ENCODE measurements at places on chromosomes 4 and X. TPM values are rescaled to one million over a fixed set of nuclear protein-coding genes. Genes with fewer than 3 reads are reported as not detected.

SYNPO2 gene
- 0.17 TPM for total RNA-seq

DNA sequence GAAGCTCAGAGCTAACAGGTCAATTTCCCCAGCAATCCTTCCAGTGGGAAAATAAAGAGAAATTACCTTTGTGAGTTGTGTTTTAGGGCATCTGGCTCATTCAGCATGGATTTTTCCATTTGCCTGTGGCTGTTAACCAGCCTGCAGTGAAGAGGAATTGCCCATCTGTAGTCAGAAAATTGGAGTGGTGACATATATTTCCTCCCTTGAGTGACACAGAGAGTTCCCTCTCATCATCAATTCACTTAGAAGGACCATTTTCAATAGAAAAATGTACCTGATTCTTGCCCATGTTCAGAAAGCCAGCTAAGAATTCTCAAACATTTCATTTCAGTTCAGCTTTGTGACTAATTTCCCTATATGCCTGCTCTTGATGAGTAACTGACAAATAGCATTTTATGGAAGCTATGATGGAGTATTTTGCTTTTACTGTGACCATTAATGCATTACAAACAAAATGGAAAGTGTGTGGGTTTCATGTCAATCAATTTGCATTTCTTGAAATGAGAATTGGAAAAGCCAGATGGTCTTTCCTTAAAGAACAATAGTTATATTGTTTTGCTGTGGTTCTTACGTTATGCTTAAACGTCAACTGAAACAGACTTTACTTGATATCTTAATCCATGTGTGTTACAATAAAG, 155.8 kb downstream of the NWD2 start:
- no peak for DNase-seq

DMRTC1 gene
- total RNA-seq: not detected

FGF5 gene
- total RNA-seq: under 0.01 TPM

DNA sequence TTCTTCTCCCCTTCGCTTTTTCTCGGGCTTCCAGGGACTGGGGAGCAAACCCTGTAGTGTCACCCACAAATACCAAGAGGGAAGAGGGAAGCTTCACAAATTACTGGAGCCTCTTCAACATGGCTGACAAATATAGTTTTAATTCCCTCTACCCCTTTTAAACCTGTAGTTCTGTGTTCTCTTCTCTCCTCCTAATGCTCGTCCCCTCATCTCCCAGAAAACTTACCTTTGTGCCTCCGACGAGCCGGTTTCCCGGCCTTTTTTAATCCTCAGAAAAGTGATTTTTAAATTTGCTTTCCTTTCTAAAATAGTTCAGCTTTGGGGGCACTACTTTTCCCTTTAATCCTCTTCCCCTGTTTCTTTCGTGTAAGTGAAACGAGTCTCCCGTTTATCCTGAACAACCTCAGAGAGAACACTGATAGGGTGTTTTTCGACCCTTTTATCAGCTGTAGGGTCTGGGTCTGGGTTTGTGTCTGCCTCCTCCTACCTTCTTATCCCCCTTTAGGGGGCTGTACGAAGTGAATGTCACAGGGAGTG, 408 bp downstream of the TET2 start:
- DNase-seq: no peak

GRCh38 chr4:41693629-41694028, 54.9 kb downstream of the PHOX2B start:
- DNase-seq: peak; percentile 54

GRCh38 chr4:39905656-39906055, 72.1 kb downstream of the PDS5A start:
- no peak for DNase-seq
